Stimulated activated CD4-positive, alpha-beta T cell treated with anti-CD3 and anti-CD28 coated beads, Interleukin-12 subunit alpha, Interleukin-12 subunit beta, amount 100 ng/mL, for 48 hours (primary cell): ENCODE measurements at places on chromosomes 4 and X.

DNA sequence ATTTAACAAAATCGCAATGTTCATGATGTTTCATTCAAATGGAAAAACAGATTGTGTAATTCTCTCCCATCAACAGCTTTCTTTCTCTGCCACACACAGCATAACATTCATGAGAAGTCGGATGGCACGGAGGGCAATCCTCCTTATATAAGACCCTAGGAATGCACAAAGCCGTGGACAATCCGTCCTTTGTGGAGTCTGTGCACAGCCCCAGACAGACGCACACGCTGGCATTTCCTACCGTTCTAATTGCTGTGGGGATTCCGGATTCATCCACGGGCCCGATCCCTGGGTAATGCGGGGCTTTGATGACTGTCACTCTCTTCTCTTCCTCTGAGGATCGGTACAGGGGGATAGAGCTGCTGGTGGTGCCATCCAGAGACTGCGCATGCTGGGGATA is 121.9 kb upstream of the PDLIM3 start:
- DNase-seq = no peak

- no peak for DNase-seq
These were observed 7.9 kb upstream of the PSAPL1 start for GRCh38 chr4:7442574-7443162.

DNA sequence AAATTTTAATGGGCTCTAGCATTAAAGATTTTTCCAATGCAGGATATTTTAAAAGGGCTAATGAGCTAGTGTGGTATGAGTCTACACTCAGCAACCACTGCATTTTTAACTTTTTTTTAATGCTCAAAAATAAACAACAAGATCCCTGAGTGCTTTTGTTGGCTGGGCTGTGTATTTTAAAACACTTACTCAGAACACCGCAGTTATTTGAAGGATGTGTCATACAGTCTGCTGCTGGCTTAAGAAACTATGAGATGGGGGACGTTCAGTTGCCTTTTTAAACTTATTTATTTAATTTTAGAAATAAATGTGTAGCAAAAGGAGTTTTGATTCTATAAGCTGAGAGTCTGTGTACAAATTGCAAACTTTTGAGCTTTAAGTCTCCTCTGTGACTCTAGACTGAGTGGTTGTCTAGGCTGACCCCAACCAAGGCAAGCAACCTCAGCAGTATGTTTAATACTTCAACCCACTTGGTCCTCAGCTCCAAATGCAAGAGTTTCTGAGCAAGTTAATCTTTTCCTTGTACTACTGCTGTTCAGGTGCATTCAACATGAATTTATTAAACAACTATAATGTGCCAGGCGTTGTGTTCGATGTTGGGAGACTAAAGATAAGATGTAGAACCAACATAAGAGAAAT is 278.6 kb upstream of the DIPK2B start:
- no peak for DNase-seq

DNA sequence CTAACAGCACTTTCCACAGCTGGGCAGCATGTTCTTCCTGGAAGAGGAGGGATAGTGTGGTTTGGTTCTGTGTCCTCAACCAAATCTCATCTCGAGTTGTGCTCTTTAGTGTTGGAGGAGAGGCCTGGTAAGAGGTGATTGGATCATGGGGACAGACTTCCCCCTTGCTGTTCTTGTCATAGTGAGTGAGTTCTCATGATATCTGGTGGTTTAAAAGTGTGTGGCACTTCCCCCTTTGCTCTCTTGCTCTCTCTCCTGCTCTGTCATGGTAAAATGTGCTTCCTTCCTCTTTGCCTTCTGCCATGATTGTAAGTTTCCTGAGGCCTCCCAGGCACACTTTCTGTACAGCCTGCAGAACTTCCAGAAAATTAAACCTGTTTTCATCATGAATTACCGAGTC is 133.7 kb upstream of the NDP start:
- DNase-seq = no peak

DNA sequence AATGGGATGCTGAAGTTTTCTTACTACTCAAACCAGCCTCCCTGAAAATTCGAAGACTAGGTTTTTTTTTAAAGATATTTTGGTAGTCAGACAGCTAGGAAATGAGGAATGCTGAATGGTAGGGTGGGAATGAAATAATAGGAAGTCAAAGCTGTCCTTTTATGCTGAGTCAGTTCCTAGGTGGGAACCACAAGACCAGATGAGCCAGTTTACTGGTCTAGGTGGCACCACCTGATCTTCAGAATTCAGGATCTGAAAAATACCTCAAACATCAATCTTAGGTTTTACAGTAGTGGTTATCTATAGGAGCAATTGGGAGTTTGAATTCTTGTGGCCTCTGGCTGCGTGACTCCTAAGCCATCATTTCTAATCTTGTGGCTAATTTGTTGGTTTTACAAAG is 183.1 kb upstream of the GALNT7 start:
- no peak for DNase-seq

GRCh38 chr4:2923141-2923551 is 40.1 kb downstream of the NOP14 start:
- DNase-seq = no peak

GRCh38 chrX:131944936-131945902 is 77.9 kb upstream of the STK26 start:
- no peak for DNase-seq

GRCh38 chr4:81378386-81378785 is 93.3 kb downstream of the RASGEF1B start:
- no peak for DNase-seq

- DNase-seq = no peak
These were observed 618.1 kb upstream of the GRIA3 start for GRCh38 chrX:122565952-122566351.

GRCh38 chr4:48127231-48127630 is 6.8 kb downstream of the TXK start:
- no peak for DNase-seq

DNA sequence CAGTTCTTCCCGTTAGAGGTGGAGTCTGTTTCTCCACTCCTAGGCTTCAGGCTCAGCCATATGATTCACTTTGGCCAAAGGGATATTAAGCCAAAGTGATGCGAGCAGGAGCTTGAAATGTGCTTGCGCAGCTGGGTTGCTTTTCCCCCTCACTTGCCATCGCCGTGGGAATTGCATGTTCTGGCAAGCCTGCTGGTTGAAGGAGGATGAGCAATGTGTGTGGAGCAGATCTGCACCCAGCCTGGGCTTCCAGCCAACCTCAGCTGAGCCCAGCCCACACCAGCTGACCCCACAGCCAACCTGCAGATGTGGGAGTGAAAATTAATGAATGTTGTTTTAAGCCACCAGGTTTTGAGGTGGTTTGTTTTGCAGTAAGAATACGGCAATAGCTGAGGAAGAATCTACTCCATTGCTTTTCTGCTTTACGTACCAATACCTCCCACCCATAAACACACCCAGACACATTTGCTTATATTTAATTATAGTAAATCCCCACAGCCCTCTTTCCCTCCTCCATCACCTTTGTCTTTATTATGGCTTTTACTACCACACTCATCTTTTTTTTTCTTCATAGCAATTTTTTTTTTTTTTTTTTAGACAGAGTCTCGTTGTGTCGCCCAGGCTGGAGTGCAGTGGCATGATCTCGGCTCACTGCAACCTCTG is 132.8 kb upstream of the FUNDC1 start:
- DNase-seq = no peak

- no peak for DNase-seq
These were observed 70.1 kb downstream of the MID1IP1 start for GRCh38 chrX:38871129-38872029.

- no peak for DNase-seq
These were observed 26.7 kb downstream of the NR3C2 start for GRCh38 chr4:148415500-148415899.

DNA sequence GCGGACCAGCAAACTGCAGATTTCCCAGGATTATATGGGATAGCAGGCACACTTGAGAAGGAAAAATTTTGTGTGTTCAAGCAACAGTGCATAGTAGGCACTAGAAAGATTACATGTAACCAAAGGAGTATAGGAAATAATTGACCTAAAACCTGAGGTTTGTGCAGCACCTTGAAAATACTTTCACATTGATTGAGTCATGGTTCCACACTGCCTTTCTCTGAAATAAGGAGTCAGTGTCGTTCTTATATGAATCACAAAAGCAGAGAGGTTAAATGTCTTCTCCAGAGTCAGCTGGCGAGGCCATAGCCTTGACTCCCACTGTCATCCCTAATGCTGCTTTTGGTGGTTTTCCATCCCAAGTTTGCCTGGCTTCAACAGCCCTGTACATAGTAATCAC is 138.9 kb downstream of the SOWAHB start:
- no peak for DNase-seq

DNA sequence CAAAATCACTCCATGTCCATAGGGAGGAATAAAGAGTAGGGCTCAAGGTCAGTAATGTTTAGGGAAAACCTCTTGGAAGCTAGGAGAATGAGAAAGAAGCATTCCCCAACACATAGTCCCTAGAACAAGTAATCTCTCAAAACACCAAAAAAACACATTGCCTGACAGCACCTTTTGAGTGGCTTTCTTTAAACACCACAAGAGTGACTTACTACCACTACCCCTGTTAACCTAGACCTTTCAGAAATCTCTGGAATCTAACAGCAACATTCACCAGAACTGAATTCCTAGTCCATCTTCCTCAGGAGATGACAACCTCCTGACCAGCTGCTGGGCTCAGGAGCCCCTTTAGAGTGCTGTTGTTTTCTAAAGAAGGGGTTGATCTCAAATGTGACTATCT is 142.2 kb downstream of the SOWAHB start:
- DNase-seq = no peak

DNA sequence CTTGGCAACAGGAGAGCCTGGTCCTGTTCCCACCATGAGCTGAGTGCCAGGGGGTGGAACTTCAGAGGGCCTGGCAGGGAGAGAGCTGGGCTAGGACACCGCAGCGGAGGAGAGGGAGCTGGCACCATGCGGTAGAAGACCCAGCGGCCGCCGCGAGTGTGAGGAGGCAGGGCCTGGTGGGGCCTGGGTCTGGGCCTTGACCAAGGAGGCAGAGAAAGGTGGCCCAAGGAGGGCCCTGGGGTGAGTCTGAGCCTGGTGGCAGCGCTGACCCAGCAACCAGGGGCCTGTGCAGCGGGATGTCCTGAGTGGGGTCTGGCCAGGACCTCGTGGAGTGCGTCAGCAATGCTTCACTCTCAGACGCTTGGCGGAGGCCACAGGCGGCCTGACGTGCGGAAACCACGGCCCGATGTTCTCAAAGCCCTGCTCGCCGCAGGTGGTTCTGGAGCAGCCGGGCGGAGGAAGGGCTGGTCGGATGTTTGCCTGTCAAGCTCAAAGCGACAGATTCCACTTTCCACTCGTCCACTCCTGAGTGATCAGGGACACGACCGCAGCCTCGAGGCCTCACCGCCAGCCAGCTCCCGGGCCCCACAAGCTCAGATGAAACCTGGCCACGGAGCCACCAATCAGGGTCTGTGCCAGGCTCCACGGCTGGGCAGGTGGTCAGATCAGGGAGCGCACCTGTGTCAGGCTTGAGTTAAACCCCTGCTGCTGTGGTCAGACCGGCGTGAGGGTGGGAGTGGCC is 20.8 kb downstream of the ATP5ME start:
- no peak for DNase-seq

- no peak for DNase-seq
These were observed 71.1 kb downstream of the CCSER1 start for GRCh38 chr4:90198086-90198847.

DNA sequence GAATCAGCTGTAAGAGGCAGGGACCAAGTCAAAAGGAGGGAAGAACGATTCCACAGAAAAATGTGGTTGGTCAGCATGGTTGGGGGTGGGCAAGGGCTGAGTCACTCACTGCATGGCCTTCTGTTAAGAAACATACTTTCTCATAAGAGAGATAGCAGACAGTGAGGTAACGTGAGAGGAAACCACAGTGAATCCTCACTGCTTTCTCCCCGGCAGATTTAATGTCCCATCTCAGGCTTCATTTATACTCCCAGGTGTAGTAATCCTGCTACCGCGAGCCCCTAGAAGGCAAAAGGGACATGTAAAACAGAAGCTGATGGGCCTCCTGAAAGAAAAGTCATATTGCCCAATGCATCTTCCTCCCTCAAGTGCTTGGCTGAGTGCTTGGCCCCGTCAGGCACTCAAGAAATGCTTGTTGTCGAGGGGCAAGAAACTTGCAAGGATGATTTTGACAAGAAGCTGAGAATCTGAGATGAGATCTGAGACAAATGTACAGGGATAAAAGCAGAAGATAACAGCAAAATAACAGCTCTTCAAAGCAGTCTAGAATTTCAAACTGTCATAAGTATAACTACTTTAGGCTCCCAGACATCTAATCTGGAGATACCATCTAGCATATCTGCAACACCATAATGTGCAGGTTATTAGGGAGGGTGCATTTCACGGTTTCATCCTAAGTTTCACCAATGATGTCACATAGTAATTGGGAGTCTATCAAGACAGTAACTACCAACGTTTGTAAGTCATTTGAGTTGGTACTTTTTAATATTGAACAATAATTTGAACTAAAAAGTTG is 40.2 kb downstream of the SH3KBP1 start:
- DNase-seq = no peak

- no peak for DNase-seq
These were observed 191.2 kb downstream of the IDS start for GRCh38 chrX:149313871-149314371.

- no peak for DNase-seq
These were observed 96.5 kb downstream of the SLC2A9 start for GRCh38 chr4:9924750-9925149.

GRCh38 chrX:108029928-108030711 is 14.7 kb upstream of the VSIG1 start:
- no peak for DNase-seq

GRCh38 chr4:53852343-53852742 is 212.1 kb downstream of the CHIC2 start:
- DNase-seq = no peak

DNA sequence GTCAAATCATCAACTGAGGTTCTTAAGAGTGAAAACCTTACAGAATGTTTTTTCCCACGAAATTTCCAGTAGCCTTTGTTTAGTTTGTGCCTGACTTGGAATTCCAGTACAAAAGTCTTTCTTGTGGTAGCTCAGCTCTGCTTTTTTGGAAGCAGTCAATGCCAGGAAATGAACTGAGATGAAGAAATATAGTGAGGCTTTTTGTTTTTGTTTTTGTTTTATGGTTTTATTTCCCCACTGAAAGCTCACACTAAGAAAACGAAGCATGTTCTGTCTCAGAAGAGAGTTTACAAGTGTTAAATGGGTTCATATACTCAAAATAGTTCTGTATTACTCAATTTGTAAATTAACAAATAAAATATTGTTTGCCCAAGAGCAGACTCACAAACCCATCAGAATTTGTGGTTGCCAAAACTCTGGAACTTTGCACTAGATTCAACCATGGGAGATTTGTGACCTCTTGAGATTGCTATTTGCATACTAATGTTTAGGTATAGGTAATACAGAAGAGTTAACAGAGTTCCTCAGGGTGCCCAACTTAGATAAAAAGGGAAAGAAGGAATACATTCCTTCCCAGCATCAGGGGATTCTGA is 1060.8 kb downstream of the FAT4 start:
- DNase-seq = no peak

DNA sequence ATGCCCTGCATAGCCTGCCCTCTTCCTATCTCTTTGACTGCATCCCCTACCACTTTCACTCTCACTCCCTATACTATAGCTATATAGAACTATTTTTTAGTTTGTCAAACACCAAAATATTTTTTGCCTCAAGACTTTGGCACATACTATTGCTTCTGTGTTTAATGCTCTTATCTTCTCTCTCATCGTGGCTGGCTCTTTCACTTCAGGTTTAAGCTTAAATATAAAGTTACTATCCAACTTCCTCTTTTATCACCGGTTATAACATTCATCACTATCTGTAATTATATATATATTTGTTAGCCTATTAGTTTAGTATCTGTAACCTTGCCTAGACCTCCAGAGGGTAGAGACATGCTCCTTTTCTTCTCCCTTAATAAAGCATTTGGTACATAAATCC is 11.5 kb upstream of the HMGB2 start:
- no peak for DNase-seq

- no peak for DNase-seq
These were observed 132.7 kb downstream of the TMEM164 start for GRCh38 chrX:110135618-110136017.

GRCh38 chr4:24248674-24249630 is 335.4 kb downstream of the DHX15 start:
- DNase-seq = no peak
